Uterus (tissue), 4 donors: ENCODE measurements at places on chromosomes 1 and 21. TPM values are rescaled to one million over a fixed set of nuclear protein-coding genes. Genes with fewer than 3 reads are reported as not detected.
A peak's percentile ranks its signal among the peaks of the same experiment; 100 is the strongest.

- no peaks in the 10 kb centered on the region for H3K27me3 ChIP-seq
- no peaks in the 10 kb centered on the region for H3K4me1 ChIP-seq
- no peaks in the 10 kb centered on the region for H3K36me3 ChIP-seq
- no peak overlapping the region for H3K27ac ChIP-seq
- no peak for DNase-seq
These were observed 27.5 kb downstream of the ERG start for GRCh38 chr21:38470755-38471154.

DNA sequence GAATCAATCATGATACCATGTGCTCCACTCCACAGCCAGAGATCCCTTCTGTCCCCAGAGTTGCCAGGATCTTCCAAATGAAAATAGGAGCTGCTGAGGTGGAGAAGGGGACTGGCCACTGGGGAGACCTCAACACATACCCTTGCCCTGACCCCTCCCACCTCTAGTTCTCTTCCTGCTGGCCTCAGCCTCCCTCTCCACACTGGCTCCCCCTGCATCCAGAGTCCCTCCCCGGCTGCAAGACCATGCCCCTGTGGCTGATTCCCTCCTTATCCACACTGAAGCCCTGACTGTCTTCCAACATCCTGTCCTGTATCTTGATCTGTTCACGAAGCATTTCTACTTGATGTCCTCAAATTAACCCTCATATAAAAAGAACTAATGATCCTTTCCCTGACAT is 21.1 kb upstream of the CDK18 start:
- H3K4me3 ChIP-seq = no peak overlapping the region
- DNase-seq = no peak
- no peak overlapping the region for H3K27ac ChIP-seq
- no peaks in the 10 kb centered on the region for H3K36me3 ChIP-seq
- no peaks in the 10 kb centered on the region for H3K4me1 ChIP-seq

GRCh38 chr1:32948905-32949304 is 15.7 kb downstream of the RNF19B start:
- no peak for DNase-seq
- H3K27ac ChIP-seq = peak overlapping the region; percentile 75

- no peaks in the 10 kb centered on the region for H3K27me3 ChIP-seq
- H3K4me1 ChIP-seq = no peaks in the 10 kb centered on the region
- no peak overlapping the region for H3K4me3 ChIP-seq
- no peak for DNase-seq
- H3K36me3 ChIP-seq = no peaks in the 10 kb centered on the region
These were observed 22.0 kb upstream of the ZBTB18 start for GRCh38 chr1:244029124-244029523.

The KLF17 gene
- total RNA-seq = not detected

The FAAH gene
- total RNA-seq = 17.8 TPM

GRCh38 chr1:109498161-109498801 is 4.4 kb downstream of the CYB561D1 start:
- no peak for DNase-seq
- H3K36me3 ChIP-seq = no peaks in the 10 kb centered on the region
- no peaks in the 10 kb centered on the region for H3K27me3 ChIP-seq
- no peaks in the 10 kb centered on the region for H3K4me1 ChIP-seq
- H3K27ac ChIP-seq = peak overlapping the region; percentile 8

- no peaks in the 10 kb centered on the region for H3K36me3 ChIP-seq
- H3K27ac ChIP-seq = no peak overlapping the region
- H3K27me3 ChIP-seq = no peaks in the 10 kb centered on the region
- no peaks in the 10 kb centered on the region for H3K4me1 ChIP-seq
These were observed 94.3 kb downstream of the GLUL start for GRCh38 chr1:182297335-182297734.

The OPTC gene
- not detected for total RNA-seq

GRCh38 chr1:15178571-15179484 is 25.3 kb downstream of the TMEM51 start:
- H3K36me3 ChIP-seq = no peaks in the 10 kb centered on the region
- no peak overlapping the region for H3K27ac ChIP-seq
- DNase-seq = no peak
- no peak overlapping the region for H3K4me3 ChIP-seq

The KRTAP19-3 gene
- not detected for total RNA-seq

The DONSON gene
- 7.4 TPM for total RNA-seq

- DNase-seq = no peak
- H3K4me3 ChIP-seq = no peak within 1 kb of the TSS
- H3K36me3 ChIP-seq = no peaks in the 10 kb centered on the region
- H3K27me3 ChIP-seq = no peaks in the 10 kb centered on the region
These were observed at the start of gene FCAMR for GRCh38 chr1:206970446-206970845. Gene FCAMR (minus strand): TSS chr1:206970460. CDS start chr1:206970125, 335 bp downstream.

The DDR2 gene
- total RNA-seq = 134 TPM

The ZSWIM5 gene
- 6.6 TPM for total RNA-seq

The TRIM17 gene
- not detected for total RNA-seq

- DNase-seq = no peak
- H3K27me3 ChIP-seq = no peaks in the 10 kb centered on the region
- no peak overlapping the region for H3K27ac ChIP-seq
- no peak overlapping the region for H3K4me3 ChIP-seq
These were observed 15.3 kb downstream of the PABPC4 start for GRCh38 chr1:39561279-39561678.

DNA sequence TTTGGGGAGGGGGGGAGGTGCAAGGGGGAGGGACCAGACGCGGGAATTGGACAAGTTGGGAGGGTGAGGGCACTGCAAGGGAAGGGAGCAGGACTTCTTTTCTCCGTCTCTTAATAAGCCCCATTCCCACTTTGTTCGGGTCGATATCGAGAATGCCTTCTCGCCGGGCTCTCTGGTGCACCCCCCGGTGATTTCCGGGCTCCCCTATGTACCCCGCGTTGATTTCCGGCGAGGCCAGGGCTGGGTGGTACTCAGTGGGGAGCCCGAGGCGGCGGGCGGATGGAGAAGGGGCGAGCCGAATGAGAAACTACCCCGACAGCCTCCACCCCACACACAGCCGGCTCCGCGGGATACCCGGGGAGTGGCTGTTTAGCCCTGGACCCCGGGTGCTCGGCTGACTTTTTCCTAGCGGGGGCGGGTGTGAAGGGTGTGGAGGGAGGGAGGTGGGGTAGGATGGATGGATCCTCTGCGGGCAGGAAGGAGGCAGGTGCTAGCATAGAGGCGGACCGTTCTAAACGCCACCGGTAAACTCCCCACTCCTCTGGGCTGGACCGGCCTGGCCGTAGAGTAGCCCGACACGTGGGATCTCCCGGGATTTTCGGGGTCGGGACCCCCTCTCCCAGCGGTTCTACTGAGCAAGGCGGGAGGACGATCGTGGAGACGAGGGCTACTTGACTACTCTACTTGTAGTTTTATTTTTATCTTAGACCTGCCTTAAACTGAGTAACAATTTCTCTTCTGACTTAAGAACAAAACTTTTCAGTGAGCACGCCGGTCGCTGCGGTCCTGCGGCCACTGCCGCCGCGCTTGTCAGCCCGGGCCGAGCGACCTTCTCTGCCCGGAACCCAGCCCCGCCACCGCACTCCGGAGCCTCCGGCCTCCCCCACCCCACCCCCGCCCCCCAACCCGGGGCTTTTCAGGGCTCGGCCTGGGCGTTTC is 1.0 kb downstream of the RNF220 start:
- no peak for DNase-seq
- peaks cover 23% of the 10 kb centered on the region for H3K4me1 ChIP-seq
- H3K4me3 ChIP-seq = peak overlapping the region; percentile 24
- no peaks in the 10 kb centered on the region for H3K36me3 ChIP-seq
- H3K27me3 ChIP-seq = peaks cover 33% of the 10 kb centered on the region
- H3K27ac ChIP-seq = no peak overlapping the region

DNA sequence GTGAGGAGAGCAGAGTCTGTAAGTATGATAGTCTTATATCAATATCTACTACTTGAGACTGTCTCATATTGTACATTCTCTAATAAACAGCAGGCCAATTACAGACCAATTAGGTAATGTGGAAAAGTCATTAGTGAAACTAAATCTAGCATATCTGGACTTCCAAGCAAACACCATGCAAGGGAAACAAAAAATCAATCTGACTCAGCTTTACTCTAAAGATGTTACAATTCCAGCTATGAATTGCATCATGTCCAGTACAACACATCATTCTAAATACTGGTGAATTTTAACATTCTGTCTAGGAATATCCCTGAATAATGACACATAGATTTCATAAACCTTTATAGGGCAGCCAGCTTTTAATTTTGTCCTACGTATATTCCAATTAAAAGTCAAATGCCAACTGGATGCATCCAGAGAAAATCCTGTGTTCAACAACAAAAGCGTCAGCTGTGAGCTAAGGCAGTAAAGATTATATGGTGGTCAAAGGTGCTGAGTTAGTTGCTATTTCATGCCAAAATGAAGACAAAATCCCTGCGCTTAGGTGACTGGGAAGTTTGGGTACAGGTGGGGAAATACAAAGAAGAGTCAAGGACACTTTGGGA is 159.3 kb downstream of the TTLL7 start:
- H3K4me3 ChIP-seq = no peak overlapping the region
- H3K4me1 ChIP-seq = no peaks in the 10 kb centered on the region
- H3K27ac ChIP-seq = no peak overlapping the region
- H3K36me3 ChIP-seq = no peaks in the 10 kb centered on the region
- H3K27me3 ChIP-seq = no peaks in the 10 kb centered on the region
- DNase-seq = no peak

- no peak for DNase-seq
- no peaks in the 10 kb centered on the region for H3K4me1 ChIP-seq
- no peak overlapping the region for H3K4me3 ChIP-seq
- no peaks in the 10 kb centered on the region for H3K36me3 ChIP-seq
- H3K27ac ChIP-seq = no peak overlapping the region
These were observed 576.1 kb upstream of the ZRANB2 start for GRCh38 chr1:71656902-71657301.

DNA sequence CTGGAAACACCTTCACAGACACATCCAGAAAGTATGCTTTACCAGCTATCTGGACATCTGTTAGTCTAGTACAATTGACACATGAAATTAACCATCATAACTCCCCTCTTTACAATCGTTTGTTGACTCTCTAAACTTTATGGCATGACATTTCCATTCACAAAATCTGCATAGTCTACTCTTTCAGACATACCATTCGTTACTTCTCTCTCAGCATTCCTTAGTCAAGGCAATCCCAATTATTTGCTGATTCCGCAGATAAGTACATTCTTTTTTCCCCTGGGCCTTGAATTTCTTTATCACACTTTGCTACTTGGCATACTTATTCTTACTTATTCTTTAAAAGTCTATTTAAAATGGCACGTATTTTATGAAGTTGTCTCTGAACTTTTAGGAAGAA is 15.1 kb upstream of the CRB1 start:
- H3K27ac ChIP-seq = no peak overlapping the region
- no peaks in the 10 kb centered on the region for H3K27me3 ChIP-seq
- no peak overlapping the region for H3K4me3 ChIP-seq
- H3K36me3 ChIP-seq = no peaks in the 10 kb centered on the region

GRCh38 chr1:11214698-11215380 is 25.7 kb downstream of the ANGPTL7 start:
- H3K27ac ChIP-seq = no peak overlapping the region
- H3K4me3 ChIP-seq = no peak overlapping the region
- H3K27me3 ChIP-seq = no peaks in the 10 kb centered on the region
- no peaks in the 10 kb centered on the region for H3K4me1 ChIP-seq
- no peaks in the 10 kb centered on the region for H3K36me3 ChIP-seq

- no peaks in the 10 kb centered on the region for H3K4me1 ChIP-seq
- peak overlapping the region; percentile 88 for H3K27ac ChIP-seq
- peak overlapping the region; percentile 59 for H3K4me3 ChIP-seq
- no peak for DNase-seq
- H3K36me3 ChIP-seq = no peaks in the 10 kb centered on the region
These were observed 1.4 kb downstream of the TIPRL start for GRCh38 chr1:168180148-168180524.

The IL12RB2 gene
- not detected for total RNA-seq
